IPS-NIHi11 (cell line): ENCODE measurements at places on chromosomes 6 and 20.

DNA sequence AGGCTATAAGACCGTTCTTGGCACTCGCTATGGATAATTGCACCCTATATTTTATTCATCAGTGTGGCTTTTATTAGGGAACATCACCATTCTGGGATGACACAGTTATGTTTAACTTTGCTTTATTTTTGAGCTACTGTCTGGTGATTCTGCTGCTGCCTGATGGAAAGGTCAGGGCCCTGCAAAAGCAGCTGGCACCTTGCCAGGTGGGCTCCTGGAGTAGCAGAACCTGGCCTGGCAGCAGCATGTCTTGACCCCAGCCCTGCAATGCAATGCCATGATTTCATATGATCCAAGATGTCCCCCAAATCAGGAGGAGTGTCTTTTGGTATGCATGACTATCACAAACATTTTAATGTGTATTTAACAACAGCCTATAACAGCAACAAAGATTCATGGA is 228.4 kb upstream of the RSPO3 start:
- DNase-seq, result no peak

DNA sequence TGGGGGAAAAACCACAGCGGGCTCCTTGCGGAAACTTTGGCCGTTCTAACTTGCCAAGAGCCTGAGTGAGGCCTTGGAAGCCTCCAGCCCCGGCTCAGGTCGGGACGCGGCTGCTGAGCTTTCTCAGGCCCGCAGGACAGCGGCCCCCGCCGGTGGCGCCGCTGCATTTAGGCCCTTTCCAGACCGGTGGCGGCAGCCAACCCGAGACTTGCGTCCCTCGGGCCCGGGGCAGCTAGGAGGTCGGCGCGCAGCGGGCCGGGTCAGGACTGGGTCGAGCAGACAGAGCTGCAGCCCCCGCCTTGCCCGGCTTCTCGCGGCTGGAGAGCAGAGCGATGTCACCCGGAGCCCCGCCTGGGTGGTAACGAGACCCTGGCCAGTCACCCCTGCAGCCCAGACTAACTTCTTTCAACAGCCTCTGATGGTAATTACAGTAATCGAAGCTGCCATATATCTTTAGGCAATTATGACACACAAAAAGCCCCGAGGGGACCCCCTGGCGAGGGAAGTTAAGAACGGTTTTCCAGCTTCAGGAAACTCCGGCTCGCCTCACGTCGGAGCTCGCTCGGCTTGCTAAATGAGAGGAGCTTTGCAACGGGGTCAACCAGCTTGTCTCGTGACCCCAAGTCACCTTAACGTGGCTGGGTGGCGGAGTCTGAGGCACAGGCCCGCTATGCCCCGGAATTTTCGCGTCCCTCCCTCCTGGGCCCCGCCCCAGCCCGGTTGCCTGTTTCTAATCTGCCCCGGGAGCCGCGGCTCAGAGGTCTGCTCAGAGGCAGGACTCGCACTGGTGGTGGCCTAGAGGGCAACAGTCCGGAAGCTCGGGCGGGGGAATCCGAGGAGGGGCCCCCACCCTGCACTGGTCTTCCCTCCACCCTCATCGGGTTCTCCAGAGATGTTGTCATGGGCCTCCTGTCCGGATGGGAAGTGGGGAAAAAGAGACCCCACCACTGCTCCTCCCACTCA is 3.0 kb downstream of the NR2E1 start:
- DNase-seq, result peak; percentile 53

DNA sequence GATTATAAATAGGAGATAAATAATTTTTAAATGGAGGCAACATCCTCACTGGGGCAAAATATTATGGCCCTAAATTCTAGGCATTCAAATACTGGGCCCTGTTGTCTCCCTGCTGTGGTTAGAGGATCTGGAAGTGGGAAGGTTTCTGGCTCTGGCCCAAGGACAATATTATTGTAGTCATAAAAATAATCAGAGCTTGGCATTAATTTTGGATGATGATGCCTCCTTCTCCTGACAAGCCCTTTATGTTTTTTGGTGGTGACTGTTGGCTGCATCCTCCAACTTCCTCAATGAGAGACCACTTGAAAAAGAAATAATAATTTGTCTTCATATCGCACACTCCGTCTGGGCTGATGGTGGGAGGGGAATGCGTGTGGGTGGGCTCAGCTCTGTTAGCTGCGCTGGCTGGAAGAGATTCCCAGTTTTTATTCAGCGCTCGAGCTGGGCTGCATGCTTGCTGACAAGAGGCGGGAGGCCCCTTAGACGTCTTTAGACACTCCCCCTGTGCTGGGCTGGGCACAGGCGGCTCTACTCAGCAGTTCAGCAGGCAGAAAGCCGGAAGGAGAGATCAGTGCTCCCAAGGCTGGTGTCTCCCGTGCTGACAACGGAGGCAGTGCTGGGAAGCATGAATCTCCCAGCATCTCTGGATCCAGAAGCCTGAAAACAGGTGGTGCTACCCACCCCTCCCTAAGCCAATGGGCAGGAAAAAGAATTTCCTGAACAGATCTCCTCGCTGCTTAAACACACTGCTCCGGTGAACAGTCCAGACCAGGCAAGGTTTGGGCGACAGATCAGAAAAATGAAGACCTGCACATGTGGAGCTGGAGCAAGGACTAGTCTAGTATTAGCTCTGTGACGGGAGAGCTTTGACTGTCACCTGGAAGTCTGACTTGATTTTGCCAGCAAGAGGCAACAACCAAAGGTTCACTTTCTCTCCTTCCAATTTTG is 97.7 kb downstream of the SYCP2 start:
- peak; percentile 58 for DNase-seq

DNA sequence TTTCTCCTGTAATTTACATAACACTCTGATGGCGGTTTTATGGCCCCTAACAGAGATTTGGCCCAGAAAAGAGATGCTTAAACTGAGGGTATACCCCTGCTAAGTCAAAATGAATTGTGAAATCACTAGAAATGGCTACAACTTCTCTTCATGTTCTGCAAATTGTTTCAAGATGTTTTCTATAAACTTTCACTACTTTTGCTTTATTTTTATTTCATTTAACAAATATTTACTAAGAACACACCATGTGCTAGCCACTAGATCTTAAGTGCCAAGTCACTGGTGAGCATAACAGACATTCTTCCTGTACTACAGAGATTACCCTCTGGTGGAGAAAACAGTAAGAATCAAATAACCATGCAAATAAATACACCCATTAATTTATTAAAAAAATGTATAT is 87.6 kb downstream of the KCNQ5 start:
- no peak for DNase-seq

DNA sequence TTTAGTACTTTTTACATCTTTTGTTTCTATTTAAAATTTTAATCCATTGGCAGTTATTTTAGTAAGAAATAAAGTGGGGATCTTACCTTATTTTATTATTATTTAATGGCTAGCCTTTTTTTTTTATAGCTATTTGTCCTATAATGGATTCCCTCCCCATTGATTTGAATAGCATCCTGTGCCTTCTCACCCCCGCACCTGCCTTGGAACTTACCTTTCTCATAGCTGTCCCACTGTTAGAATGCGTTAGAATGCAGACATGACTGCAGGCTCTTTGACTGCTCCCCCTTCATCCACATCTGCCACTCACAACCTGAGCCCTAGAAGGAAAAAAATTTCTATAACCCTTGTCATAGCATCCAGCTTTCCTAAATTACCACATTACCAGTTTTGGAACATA is 9.1 kb downstream of the PKIB start:
- no peak for DNase-seq

GRCh38 chr6:13038315-13038714 is 290.0 kb downstream of the TBC1D7 start:
- no peak for DNase-seq

- no peak for DNase-seq
Measured at GRCh38 chr20:52975029-52975732, 3.0 kb downstream of the TSHZ2 start.

GRCh38 chr6:24929242-24929641 is 6.5 kb downstream of the RIPOR2 start:
- no peak for DNase-seq

DNA sequence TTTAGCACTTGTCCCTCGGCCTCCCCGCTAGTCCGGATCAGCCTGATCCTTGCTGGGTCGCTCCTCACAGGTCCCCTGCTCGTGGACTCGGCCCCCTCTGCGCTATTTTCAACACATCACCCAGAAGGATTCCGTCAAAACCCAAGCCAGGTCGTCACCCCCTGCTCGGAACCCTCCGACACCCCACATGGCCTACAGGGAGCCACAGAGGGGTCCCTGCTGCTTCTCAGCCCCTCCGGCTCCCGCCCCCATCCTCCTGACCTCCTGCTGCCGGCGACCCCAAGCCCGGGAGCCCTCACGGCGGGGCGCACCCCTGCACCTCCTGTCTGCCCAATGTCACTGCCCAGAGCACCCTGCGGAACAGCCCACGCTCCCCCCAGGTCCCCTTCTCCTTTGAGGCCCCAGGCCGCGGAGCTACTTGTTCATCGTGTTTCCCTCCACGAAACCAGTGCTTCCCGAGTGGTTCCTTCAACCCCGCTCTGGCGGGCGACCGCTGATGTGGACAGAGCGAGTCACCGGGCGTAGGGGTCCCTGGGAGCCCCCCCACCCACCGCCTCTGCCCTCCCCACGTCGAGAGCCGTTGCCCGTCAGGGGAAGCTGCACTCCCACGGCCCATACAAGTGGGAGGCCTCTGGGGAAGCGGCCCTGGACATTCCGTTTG is 638 bp upstream of the MYL9 start:
- no peak for DNase-seq

DNA sequence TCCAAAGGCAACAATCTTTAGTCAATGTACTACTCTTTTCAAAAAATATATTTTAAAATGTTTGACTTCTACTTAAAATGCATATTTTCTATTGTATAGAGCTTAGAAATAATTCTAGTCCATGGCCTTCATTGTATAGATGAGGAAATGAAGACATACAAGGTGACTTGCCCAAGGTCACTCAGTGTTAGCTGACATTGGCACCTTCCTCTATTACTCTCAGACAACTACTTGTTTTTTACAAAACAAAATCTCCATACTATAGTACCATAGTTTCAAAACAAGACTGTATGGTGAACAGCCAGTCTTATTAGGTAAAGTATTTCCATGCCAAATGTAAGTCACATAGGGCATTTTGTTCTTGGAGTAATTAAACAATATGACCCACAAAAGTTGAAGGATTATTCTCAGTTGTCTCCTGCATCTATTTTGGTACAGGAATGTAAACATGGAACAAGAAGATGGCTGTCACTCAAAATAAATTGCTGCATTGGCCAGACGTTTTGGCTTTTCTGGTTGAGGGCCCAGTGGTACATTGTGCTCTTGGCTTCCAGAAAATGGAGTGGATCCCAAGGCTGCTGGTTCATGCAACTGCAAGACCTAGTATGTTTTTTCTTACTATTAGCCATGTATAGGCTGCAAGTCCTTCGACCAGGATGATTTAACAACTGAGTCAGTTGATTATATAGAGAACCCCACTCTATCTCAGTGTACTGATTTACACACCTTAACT is 54.3 kb upstream of the NOX3 start:
- DNase-seq, result no peak

GRCh38 chr6:150601439-150601838 is 1.8 kb downstream of the PLEKHG1 start:
- no peak for DNase-seq

DNA sequence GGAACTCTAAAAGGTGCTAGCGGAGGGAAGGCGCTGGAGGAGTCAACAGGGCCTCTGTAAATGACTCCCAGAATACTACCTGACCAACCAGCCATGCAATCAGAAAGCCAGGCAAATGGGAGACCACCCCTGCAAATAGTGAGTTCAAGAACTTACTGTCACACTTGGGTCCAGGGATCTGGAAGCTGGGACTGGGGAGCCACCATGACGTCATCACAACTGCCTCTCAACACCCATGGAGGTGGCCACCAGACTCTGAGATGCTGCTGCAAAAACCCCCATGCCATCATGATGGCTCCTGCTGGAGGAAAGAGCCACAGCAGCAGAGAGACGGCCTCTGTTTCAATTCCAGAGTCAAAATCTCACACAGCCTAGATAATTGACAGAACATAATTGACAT is 8.5 kb upstream of the PDYN start:
- no peak for DNase-seq

GRCh38 chr6:158758941-158759479 is 60.2 kb downstream of the EZR start:
- no peak for DNase-seq

GRCh38 chr6:119312441-119312840 is 37.1 kb downstream of the MAN1A1 start:
- no peak for DNase-seq

DNA sequence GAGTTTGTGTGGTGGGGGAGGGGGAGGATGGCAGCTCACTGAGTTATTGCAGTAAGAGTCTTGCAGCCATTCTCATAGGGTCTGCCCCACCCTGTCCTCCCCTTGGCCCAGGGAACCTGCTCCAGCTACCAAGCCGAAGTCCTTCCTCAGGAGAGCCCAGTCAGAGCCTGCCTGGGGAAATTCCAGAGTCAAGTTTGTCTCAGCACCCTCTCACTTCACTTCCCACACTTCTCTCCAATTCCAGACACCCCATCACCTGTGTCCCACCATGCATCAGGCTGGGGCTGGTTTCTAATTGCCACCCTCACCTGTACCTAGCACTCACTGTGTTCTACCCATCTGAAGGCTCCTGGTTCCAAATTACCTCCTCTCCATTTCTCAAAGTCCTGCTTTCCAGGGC is 10.3 kb upstream of the SLC22A16 start:
- DNase-seq, result no peak

GRCh38 chr6:112286500-112287144 is 32.3 kb upstream of the LAMA4 start:
- DNase-seq, result no peak

GRCh38 chr6:251920-252319 is 40.4 kb upstream of the DUSP22 start:
- DNase-seq, result no peak

DNA sequence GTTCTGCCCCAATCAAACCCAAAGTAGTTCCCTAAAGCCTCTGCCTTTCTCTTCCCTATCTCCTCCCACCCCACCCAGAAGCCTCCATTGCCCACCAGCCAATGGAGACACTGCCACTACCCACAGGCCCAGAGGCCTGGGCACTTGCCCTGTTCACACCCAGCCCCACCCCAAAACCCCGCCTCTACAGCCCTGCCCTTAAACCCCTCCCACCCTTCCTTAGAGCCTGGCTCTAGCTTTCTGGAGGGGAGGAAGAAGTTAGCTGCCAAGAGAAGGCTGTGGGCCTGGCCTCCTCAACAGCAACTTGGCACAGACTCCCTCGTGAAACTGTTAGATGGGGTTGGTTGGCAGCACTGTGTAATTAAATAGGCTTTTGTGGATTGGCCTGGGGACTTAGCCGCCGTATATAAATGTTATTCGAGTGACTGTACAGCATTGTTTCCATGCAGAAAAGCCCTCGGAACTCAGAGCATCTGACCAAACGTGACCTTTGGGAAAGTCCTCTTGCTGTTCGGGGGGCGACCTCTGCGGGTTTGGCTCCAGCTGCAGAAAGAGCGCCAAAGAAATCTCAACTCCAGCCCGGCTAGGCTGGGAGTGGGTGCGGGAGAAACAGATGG is 31.4 kb downstream of the COL11A2 start:
- DNase-seq, result peak; percentile 70

DNA sequence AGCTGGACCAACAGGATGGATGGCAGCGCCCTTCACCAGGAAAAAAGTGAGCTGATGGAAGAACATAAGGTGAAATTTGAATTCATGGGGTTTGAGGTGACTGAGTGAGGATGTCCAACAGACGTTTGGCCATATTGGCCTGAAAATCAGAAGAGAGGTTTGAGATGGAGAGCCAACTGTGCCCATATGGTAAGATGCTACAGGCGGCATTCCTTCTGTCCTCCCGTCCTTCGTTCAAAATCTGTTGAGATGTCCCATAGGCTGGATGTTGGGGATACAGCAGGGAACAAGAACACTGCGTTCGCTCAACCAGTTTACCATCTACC is 468 bp upstream of the CMTR1 start:
- DNase-seq, result no peak

GRCh38 chr6:75273009-75273408 is 11.6 kb downstream of the TMEM30A start:
- DNase-seq, result no peak

- DNase-seq, result no peak
Measured at GRCh38 chr20:62956387-62957135, 4.1 kb downstream of the SLC17A9 start.
